GM04504 (cell line): ENCODE measurements at places on chromosomes 11 and 22.

GRCh38 chr11:108593923-108594434 is 411 bp upstream of the EXPH5 start:
- no peak for DNase-seq

- no peak for DNase-seq
Observed at GRCh38 chr11:73121692-73122091, 20.4 kb downstream of the FCHSD2 start.

DNA sequence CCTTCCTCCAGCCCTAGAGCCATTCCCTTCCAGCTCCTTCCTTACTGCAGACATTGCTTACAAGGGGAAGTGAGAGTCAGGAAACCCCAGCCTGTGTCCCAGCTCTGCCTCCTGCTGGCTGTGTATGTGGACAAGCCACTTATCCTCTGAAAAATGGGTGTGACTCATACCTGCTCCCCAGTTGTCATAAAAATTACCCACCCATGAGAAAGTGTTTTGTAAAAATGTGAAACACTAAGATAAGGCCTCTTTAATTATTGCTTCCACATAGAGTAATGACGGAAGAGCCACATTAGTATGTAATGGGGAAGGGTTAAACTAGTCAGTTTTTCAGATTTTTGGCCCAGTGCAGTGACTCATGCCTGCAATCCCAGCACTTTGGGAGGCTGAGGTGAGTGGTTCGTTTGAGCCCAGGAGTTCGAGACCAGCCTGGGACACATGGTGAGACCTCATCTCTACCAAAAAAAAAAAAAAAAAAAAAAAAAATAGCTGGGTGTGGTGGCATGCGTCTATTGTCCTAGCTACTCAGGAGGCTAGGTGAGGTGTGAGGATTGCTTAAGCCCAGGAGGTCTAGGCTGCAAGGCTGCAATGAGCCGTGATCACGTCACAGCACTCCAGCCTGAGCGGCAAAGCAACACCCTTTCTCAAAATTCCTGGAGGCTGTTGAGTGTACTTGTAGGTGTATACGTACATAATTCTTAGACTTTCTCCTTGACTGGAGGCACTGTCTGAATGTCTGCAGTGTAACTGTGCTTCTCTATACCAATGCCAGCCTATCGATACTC is 84.9 kb downstream of the CTTN start:
- no peak for DNase-seq

GRCh38 chr11:114297806-114298709 is 1.9 kb downstream of the NNMT start:
- DNase-seq = no peak

- DNase-seq = no peak
Observed at GRCh38 chr11:61613870-61614269, 33.0 kb upstream of the SYT7 start.

GRCh38 chr11:66071381-66071801 is 1.3 kb downstream of the PACS1 start:
- DNase-seq = no peak
